ENCODE measurements at places on chromosomes 5 and 9.

GRCh38 chr5:160054831-160055230 is 45.9 kb downstream of the TTC1 start:
- no peak for DNase-seq

GRCh38 chr5:344668-345067 is 23.2 kb downstream of the AHRR start:
- no peak for DNase-seq

GRCh38 chr9:571066-571465 is 270.4 kb upstream of the DMRT1 start:
- DNase-seq = no peak

- DNase-seq = peak; percentile 31
These were observed 3.4 kb downstream of the TLE1 start for GRCh38 chr9:81685763-81686613.

DNA sequence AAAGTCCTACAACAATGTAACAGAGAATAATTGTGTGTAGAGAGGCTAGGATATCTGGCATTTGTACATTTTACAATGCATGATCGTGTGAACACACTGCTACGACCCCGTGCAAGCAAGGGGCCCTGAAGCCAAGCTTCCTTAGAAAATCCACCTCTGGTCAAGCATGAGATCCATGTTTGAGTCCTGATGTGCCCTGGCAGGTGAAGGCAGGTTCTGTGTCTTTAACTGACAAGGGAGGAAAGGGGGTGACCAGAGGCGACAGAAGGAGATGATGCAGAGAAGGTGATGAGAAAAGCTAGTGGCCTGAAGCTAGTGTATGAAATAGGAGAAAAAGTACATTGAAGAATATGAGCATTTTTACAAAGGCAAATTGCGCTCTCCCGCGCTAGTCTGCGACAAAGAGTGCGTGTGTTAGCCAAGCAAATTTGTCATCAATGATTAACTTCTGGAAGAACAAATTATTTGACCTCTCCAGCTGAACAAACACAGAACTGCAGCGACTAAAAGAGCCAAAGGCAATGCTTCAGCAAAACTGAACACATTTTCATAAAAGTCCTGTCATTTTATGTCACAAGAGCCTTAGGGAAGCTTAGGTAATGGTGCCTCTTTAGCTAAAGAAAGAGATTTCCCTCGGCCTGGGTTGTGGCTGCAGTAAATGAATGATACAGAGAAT is 101.7 kb upstream of the DAPK1 start:
- DNase-seq = no peak

- peak; percentile 9 for DNase-seq
These were observed 122.8 kb downstream of the ARHGEF28 start for GRCh38 chr5:73748510-73749400.

GRCh38 chr5:59660737-59661136 is 232.8 kb downstream of the PDE4D start:
- no peak for DNase-seq

- DNase-seq = no peak
These were observed 116.4 kb downstream of the TTLL11 start for GRCh38 chr9:121976751-121977150.

DNA sequence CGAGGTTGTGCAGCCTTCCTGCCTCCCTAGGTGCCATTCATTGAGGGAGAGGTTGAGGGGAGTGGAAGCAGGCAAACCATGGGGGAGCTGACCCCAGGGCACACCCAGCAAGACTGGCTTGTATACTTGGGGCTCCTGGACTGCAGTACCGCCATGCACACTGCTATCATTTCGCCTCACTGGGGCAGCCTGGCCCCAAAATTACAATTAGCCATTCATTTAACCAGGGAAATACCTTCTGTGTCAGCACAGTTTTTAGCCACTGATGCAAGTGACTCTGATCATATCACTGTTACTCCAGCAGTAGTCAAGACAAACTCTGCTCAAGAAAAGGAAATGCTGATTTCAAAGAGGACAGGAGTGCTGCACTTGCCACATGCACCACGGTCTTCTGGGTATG is 109.7 kb downstream of the TRIO start:
- DNase-seq = no peak

- DNase-seq = no peak
These were observed 164.6 kb upstream of the PPP1R2B start for GRCh38 chr5:156685481-156685880.

DNA sequence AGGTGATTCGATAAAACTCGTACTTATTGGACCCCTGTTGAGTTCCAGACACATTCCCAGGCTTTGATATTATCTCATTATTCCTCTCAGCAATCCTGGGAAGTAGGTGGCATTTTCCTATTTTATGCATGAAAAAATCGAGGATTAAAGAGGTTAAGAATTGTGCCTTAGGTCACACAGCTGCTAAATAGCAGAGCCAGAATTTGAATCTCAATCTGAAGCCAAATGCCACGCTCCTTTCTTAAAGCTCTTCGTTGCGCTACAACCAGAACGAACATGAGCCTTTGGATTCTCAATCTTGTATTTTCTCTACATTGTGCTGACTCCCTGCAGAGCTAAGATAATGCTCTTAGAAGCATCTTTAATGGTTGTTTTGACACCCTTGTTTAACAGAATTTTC is 527.8 kb upstream of the TLE4 start:
- DNase-seq = no peak

GRCh38 chr5:155959082-155959481 is 367.9 kb upstream of the SGCD start:
- DNase-seq = no peak

GRCh38 chr9:92966518-92966800 is 19.1 kb downstream of the FGD3 start:
- no peak for DNase-seq

GRCh38 chr9:29209748-29210291 is 1636.5 kb upstream of the C9orf72 start:
- no peak for DNase-seq

All from DMS79 (cell line).